ENCODE measurements at places on chromosomes 3 and 15.

DNA sequence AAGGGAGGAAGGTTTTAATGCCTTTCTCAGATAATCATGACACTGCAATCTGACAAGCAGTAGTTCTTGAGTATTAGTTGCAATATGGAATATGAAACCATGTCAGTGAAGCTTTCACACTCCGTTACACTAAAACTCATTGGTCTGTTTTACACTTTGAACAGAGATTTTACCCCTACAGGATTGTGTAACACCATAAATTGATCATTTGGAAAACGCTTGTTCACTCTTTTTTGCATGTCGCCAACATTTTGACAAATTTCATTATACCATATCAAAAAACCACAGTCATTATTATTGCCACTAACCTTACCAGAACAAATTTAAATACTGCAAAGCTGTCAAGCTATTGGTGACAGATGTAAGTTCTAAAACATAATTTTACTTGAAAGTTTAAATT lies 404.8 kb upstream of the THBS1 start:
- DNase-seq: no peak

DNA sequence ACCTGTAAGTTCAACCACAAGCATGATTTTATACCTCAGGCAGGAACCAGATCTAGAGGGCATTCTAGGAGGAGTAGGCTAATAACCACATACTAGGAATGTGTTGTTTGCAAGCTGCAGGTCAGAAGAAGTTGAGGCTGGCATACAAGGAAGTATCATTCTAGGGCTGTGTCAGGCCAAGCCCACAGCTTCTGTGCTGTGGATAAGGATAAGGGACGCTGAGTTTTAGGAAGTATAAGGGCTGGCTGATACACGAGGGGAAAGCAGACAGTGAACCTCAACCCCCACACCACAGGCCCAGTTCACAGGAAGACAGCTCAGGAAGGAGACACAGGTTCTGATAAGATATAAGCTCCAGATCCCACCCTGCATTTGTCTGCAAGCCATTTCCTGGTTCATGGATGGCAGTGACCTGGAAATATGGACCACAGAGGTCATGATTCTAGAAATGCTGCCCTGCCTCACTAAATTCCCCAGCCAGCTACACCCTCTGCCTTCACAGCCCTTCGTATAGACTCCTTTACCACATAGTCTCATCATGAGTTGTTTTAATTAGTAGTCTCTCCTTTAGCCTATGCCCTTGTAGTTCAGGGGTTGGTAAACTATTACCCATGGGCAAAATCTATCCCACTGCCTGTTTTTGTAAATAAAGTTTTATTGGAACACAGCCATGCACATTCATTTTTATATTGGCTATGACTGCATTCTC lies 260.7 kb downstream of the OPA1 start:
- peak; percentile 92 for DNase-seq

DNA sequence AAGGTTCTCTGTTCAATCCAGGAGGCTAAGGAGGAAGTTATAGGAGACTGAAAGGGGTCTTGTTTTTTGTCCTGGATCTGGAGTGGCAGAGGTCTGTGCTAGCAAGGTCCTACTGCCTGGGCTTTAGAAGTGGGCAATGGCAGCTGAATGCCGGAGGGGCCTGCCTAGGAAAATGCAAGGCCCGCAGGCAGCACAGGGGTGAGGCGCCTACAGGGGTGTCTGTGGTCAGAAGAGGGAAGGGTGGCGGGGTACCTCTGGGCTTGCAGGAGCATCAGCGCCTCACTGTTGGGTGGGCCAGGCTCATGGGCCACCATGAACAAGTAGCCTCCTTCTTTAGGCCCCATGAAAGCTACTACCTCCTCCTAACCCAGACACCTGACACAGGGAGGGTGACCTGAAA lies 175.4 kb downstream of the PEX5L start:
- DNase-seq: no peak

GRCh38 chr15:44075535-44075934 lies 119.5 kb downstream of the FRMD5 start:
- no peak for DNase-seq

DNA sequence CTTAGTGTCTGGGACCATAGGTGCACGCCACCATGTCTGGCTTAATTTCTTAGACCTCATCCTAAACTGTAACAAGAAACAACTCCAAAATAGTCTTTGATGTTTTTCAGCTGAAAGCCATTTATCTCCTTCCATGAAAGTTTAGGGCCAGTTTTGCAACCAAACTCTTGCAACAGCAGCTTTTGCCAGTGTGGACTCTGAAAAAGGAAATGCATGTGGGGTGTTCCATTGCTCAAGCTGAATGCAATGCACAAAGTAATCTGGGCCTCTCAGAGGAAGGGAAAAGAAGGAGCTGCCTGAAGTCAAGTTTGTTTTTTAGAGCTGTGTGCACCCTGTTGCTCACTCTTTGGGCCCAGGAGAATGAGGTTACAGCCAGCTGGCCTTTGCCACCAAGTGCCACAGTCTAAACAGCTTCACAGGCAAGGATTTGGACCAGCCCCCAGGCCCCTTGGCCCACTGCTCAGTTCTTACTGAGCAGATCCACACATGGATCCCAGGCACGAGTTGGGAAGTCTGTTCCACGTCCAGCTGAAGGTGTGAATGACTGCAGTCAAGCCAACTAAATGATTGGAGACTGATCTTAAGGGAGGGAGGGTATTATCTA lies 212.3 kb upstream of the LRRFIP2 start:
- DNase-seq: no peak

GRCh38 chr15:32908135-32908801 lies 190.5 kb downstream of the GREM1 start:
- DNase-seq: peak; percentile 40

GRCh38 chr3:46926039-46926438 lies 48.5 kb downstream of the PTH1R start:
- DNase-seq: peak; percentile 77

DNA sequence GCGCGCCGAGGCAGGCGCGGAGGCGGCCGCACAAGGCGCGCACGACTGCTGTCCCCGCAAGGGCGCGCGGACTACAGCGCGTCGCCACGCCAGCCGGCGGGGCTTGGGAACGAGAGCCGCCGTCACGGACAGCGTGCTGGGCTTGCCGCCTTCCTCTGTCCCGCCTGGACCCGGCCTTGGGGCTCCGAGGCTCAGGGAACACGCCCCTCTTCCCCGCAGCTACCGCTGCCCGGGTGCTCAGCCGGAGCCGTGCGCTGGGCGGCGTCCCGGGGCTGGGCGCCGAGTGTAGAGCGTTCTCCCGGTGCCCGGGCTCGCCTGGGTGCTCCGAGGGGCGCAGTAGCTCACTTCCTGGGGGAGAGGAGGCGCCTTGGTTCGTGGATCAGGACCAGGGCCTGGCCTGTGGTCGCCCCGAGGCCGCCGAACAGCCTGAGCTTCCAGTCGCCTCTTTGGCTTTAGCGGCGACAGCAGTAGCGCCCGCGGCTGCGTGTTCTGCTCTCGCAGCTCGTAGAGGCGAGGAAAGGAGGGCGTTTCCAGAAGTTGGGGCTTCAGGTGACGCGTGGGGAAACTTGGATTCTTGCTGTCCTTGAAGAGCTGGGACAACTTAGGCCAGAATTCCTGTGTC lies 226.7 kb upstream of the C2CD4B start:
- peak; percentile 12 for DNase-seq

DNA sequence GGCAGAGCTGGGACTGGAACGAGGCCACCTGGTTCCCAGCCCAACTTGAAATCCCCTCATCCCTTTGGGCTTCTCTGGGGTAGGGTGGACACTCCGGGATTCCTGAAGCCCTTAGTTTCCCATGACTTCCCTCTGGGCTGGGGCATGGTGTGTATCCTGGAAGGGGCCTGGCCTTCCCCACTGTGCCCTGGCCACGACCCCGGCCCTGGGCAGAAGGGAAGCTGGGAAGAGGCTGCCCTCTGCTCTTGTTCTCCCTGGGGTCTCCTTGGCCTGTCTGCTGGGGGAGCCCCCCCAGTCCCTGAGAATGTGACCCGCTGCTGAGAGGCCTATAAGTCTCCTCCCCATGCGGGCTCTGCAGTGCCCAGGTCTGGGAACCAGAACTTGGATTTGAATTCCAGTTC lies 104.9 kb downstream of the LINGO1 start:
- no peak for DNase-seq

GRCh38 chr3:77179762-77180161 lies 139.9 kb downstream of the ROBO2 start:
- no peak for DNase-seq

DNA sequence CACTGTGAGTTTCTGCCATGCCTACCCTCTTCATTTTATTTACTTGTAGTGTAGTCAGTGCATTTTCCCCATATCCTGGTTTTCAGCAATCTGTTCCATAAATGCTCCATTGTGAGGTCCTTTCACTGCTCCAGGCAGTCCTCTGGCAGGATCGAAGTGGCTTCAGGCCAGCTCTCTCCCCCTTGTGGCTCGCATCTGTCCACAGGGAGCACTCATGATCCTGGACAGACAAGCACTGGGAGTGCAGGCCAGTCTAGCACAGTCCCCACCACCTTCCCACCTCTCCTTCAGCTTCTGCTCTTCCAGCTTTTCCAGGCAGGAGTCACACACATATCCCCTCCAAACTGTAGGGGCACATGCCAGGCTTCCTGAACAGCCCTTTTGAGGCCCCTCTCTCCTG lies 173.6 kb downstream of the PPM1L start:
- no peak for DNase-seq

DNA sequence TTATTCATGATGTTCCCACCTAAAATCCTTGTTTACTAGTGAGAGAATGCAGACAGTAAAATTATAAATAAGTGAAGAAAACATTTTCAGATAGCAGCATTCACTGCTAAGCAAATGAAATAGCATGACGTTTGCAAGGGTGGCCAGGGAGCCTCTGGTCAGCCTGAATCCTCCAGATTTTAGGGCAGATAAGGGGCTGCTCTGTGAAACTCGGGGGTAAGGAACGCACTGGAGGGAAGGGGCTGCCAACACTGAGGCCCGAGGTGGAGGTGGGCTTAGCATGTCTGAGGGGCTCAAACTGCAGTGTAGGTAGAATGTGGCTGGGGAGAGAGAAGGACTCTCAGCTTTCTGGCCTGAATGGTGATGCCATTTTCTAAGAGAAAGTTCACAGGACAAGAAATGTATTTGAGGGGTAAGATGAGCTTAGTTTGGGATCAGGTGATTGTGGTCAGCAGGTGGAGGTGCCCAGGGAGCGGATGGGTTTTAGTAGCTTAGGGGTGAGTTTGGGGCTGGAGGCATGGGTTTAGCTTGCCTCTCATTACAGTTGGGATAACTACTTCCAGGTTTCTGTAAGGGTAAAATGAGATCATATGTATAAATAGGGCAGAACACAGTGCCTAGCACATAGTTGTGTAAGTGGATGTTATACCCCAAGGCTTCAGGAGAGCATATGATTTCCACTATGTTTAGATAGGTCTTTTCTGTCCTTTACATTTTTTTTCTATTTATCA lies 20.5 kb downstream of the GPR171 start:
- no peak for DNase-seq

DNA sequence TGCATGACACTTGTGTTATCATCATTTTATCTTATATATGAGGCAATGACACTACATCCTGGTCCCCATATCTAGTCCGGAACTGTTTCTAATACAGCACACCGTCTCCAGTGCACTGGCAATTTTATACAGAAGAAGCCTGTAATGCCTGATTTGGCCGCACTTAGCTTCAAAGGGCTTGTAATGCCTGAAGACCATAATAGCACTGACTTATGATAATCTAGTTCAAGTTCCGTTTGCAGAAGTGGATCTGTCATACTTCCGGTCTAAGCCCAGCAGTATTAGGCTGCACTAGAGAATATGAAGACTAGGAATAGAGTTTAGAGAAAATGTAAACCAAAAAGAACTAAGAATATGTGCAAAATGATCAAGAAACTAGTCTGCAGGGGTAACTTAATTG lies 1.3 kb downstream of the BNIP2 start:
- DNase-seq: peak; percentile 21

- DNase-seq: peak; percentile 64
These were observed 57.5 kb upstream of the SIN3A start for GRCh38 chr15:75508840-75509532.

- DNase-seq: peak; percentile 34
These were observed 151.1 kb downstream of the ZNF385D start for GRCh38 chr3:21599890-21600289.

GRCh38 chr3:28860307-28860706 lies 420.6 kb upstream of the RBMS3 start:
- DNase-seq: peak; percentile 24

GRCh38 chr3:44060164-44060563 lies 181.5 kb upstream of the TOPAZ1 start:
- DNase-seq: no peak

- DNase-seq: peak; percentile 40
These were observed 25.1 kb downstream of the C3orf18 start for GRCh38 chr3:50542177-50543034.

DNA sequence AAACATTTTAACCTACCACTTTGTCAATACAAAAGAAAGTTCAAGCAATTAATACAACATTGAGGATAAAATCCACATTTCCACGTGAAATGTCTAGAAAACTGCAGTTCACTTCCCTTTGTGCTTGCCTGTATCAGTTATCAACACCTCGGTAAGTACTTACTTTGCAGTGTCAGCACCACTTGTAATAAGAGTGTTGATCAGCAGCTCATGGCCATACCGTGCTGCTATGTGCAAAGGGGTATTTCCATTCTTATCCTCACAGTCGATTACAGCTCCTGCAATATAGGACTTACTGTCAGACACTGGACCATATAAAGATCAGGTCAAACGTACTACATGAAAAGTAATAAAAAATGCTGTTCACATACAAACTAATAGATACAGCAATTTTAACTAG lies 84.4 kb downstream of the ANKRD28 start:
- no peak for DNase-seq

DNA sequence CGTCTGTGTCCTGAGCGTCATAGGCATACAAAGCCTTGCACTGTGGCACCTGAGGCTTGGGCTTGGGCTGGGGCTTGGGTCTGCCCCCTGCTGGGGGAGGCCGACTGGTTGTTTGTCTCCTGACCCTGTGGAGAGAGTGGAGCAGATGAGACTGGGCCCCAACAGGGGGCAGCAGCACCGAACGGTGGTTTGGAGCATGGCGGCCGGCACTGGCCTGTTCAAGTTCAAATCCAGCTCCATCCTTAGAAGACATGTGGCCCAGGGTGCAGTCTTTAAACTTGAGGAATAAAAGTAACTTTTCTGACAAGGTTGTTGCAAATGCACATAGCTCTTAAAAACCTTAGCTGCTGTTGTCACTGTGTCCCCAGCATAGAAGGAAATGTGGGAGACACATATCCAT lies 33.3 kb downstream of the CCNB2 start:
- DNase-seq: peak; percentile 25

GRCh38 chr3:94082391-94082937 lies 19.6 kb downstream of the NSUN3 start:
- DNase-seq: peak; percentile 71

DNA sequence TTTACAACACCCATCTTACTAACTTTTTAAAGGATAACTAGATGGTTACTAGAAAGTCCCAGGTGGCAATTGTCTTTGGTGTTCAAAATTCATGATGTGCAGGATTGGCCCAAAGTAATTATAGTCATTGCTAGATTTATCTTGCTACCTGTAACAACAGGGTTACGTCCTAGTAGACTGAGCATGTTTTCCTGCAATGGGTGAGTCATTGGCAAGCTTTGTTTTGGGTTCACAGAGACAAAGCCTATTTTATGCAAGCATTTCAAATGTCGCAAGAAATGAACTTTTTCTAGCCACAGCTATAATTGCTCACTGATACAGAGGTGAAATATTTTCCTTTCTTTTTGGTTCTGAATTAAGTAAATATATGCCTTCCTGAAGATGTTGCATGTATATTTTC lies 267.6 kb downstream of the AGBL1 start:
- DNase-seq: no peak
